ENCODE measurements at places on chromosomes 11 and 22.

DNA sequence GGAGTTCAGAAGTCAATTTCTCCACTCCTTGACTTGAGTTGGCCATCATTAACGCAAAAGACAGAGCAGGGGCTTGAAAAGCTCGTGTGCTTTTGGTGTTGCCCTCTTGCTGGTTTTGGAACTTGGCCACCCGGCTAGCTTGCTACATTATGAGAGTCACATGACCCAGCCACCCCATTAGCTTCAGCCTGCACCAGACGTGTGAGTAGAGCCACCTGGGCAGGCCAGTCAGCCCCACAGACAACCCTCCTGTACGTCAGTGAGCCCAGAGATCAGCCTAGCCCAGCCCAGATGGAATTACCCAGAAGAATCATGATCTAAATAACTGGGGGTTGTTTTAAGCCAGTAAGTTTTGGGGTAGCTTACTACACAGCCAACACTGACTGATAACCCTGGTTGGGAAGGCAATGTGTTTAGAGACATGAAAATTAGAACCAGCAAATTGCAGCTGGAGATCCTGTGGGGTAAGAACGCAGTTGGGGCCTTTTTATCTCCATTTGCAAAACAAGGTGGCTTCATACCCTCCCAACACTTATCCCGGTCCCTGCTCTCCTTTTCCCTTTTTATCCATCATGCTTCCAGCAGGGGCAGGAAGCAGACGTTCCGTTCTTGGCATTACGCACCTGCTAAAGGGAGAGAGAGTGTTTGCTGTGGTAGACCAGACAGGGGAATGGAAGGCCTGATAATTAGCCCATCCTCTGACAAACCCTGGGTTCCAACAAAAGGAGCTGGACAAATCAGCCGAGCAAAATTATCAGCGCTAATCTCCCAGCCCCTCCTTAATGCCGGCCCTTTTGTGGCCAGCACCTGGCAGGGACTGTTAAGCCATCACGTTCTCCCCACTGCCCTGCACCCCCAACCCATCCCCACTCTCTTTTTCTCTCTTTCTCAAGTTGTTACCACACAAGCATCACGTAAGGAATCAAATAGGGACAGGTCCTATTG lies 548.7 kb upstream of the CADM1 start:
- no peak for DNase-seq

- no peak for DNase-seq
Measured at GRCh38 chr11:64848826-64849597, 4.6 kb upstream of the CDC42BPG start.

GRCh38 chr11:133834682-133835592 lies 10.4 kb downstream of the SPATA19 start:
- DNase-seq: no peak

- no peak for DNase-seq
Measured at GRCh38 chr11:61472868-61473267, 35.7 kb upstream of the LRRC10B start.

- peak; percentile 58 for DNase-seq
Measured at GRCh38 chr11:108697872-108698473, 33.1 kb downstream of the DDX10 start.

- no peak for DNase-seq
Measured at GRCh38 chr11:87033561-87033960, 4.2 kb upstream of the TMEM135 start.

DNA sequence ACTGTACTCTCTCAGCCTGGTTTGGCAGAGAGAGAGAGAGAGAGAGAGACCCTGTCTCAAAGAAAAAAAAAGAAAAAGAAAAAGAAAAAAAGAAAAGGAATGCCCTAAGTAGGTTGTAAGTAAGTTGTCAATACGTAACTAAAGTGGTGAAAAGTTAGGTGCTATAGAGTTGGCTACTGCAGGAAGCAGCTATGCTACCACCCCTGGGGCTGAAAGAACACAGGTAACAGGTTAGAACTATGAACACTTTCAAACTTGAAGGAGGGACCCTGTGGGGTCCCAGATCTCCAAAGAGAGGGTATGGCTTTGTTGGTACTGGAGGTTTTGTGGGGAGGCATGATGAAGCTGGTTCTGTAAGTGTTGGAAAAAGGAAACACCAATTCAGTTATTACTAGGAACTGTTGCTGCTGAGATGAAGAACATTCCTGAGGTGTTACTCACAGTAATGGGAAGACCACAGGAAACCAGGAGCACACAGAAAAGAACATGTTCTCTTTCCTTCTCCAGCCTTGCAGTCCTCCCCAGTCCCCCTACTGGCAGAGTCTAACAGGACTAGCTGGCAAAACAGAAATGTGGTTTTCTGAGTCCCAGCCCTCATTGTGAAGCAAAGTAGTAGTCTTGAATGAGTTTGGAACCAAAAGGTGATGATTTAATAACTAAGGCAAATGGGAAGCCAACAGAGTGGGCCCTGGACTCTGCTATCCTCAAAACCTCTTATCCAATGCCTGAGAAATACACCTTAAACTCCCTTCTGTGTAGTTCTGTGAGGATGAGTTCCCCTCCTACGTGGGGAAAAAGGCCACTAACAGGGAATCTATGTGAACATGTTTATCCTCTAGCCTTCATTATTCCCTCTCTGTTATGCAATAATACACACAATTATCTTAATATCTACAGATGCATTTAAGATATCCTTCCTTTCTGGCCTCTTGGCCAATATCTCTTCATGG lies 427.0 kb upstream of the DDI1 start:
- peak; percentile 82 for DNase-seq

GRCh38 chr11:117972629-117973502 lies 13.3 kb upstream of the IL10RA start:
- no peak for DNase-seq

DNA sequence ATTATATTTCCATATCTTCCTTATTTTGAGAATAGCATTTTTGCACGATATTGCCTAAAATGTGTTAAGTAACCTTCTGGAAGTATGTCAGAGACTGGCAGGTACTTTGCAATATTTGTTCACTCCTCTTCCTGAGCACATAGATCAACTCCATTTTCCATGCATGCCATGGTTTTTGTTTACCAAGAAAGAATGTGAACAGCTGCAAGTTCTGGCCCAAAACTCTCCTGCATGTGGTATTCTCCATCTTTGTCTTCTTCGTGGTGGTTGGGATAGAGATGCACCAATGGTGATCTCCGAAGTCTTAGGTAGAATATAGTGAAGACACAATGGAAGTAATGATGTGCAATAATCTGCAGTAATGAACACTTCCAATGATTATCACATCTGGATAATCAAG lies 2241.0 kb upstream of the RAG2 start:
- DNase-seq: no peak

DNA sequence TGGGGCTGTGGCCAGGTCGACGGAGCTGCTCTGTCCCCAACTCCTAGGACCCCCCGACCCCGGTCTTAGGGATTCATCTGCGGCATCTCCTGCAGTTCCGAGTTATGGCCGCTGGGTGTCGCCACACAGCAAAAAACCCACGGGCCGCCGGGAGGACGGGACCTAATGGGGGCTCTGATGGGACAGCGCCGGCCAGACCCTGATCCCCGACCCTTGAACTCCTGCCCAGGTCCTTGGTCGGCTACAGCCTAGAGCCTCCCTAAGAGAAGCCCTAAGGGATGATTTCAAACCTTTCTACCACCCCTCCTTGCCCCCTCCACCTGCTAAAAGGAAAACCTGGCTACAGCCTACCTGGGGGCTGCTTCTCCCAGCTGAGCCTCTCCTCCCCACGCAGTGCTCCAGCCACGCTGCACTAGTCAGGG lies 30.8 kb upstream of the LRRC10B start:
- DNase-seq: no peak

DNA sequence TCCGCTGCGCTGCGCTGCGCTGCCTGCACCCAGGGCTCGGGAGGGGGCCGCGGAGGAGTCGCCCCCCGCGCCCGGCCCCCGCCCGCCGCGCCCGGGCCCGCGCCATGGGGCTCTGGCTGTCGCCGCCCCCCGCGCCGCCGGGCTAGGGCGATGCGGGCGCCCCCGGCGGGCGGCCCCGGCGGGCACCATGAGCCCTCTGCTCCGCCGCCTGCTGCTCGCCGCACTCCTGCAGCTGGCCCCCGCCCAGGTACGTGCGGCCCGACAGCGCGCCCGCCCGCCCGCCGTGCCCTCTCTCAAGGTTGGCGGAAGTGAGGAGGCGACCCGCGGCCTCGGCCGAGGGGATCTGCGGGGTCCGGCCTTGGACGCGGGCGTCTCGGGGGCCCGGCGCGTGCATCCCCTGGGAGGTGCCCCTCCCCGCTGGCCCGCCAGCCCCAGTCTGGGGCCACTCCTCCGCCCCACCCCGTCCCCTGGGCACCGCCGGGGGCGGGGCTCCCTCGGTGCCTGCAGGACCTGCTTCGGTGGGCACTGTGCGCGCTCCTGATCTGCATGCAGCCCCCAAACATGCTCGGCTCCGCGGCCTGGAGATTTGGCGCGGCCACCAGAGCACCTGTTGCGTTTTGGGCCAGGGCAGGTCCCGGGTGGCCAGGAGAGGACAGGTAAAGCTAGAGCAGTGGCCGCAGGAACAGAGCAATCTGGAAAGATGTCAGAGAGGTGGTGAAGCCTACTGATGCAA lies 429 bp downstream of the VEGFB start:
- no peak for DNase-seq

- no peak for DNase-seq
Measured at GRCh38 chr22:47143249-47143938, 380.9 kb downstream of the TBC1D22A start.

GRCh38 chr11:46697303-46697702 lies 3.1 kb downstream of the ARHGAP1 start:
- no peak for DNase-seq

GRCh38 chr11:33684003-33684706 lies 16.5 kb downstream of the C11orf91 start:
- DNase-seq: no peak

GRCh38 chr11:70255477-70256116 lies 14.9 kb upstream of the PPFIA1 start:
- DNase-seq: no peak

GRCh38 chr11:102883141-102883540 lies 8.4 kb upstream of the MMP12 start:
- DNase-seq: no peak

- no peak for DNase-seq
Measured at GRCh38 chr11:69242266-69242920, 51.6 kb upstream of the MYEOV start.

DNA sequence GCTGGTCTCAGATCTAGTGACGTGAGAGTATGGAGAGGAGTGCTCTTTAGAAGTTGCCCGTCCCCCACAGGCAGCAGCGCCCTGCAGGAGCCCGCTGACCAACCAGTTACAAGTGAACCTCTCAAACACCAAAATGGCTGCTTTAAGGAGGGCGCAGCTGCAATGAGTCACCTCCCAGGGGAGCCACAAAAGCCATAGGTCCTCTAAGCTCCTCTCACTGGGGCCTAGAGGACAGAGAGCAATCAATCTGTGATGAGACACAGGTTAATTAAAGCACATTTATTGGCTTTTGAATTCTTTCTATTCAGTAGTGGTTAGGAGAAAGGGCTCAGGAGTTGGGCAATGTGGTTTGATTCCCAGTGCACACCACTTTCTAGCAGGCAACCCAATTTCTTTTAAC lies 15.5 kb upstream of the RAPSN start:
- DNase-seq: no peak

- DNase-seq: no peak
Measured at GRCh38 chr11:107743191-107743590, 31.3 kb upstream of the SLN start.

- peak; percentile 83 for DNase-seq
Measured at GRCh38 chr11:59556115-59556916, 45.0 kb downstream of the OR4D9 start.

DNA sequence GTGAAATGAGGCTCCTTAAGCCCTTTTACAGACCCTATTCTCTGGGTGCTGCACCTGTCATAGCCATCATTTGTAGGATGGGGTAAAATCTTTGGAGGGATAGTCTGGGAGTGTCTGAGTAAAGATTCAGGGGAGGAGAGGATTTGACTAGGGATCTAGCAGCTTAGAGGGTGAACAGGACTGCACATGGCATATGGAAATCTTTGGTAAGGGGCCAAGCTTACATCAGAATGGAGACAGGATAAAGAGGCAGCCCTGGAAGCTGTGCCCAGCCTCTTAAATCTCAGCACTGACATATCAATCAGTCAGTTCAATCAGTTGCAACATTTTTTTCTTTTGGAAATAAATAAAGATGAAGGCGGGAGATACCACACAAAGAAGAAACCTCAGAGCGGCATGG lies 301.8 kb upstream of the CADM1 start:
- DNase-seq: no peak

DNA sequence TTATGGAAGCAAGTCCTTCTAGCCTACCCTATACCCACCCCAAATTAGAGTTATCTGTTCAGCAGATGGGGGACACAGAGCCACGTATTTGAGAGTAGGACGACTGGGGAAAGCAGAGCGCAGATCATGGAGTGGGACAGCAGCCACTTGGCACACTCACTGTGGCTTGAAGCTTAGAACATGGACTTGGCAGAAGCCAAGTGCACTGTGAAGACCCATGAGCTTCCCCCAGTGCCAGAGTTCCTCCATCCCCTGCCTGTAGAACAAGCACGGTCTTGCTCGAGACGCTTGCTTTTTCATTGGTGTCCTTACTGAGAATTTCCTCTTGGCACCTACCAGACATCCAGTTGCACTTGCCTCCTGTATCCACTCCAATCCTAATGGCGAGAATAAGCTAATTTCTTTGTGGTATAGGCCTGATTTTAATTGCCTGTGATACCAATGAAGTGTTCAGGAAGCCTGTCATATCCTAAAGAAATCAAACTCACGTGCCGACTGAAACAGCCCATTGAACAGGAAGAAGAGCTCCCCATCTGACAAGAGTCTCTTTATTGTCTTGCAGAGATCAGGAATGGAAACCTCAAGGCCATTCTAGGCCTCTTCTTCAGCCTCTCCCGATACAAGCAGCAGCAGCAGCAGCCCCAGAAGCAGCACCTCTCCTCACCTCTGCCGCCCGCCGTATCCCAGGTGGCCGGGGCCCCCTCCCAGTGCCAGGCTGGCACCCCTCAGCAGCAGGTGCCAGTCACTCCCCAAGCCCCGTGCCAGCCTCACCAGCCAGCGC lies 166.9 kb downstream of the NAV2 start:
- no peak for DNase-seq

DNA sequence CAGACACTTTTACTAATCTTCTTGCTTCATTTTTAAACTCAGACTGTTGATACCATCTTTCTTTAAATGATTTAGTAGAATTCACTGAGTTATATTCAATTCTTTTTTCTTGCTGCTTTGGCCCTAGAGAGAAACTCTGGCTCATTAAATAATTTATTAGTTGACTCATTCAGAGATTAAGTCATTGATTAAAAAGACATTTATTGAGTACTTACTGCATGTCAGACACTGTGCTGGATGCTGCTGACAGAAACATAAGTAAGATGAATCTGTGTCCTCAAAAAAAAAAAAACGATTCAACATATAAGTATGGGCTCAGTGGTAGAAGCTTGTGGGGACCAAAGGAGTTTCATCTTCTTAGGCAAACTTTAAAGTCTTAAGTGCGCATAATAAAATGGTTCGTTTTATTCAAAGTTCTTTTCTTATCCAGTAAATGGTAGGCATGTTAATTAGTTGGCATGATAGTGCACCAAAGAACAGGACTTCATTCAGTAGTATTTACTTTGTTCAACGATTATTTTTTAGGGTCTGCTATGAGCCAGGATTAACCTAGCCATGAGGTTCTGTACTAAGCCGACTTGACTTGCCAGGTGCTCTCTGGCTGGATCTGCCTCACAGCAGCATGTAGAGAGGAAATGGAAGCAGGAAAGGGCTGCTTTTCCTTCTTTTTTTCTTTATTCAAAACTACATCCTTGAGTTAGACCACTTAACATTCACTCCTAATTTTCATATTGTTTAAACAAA lies 281.0 kb upstream of the CTSC start:
- DNase-seq: no peak

- DNase-seq: no peak
Measured at GRCh38 chr22:27596133-27596870, 205.3 kb downstream of the MN1 start.

Data from AG04450 (cell line).